ENCODE measurements at places on chromosomes 6 and 20.

DNA sequence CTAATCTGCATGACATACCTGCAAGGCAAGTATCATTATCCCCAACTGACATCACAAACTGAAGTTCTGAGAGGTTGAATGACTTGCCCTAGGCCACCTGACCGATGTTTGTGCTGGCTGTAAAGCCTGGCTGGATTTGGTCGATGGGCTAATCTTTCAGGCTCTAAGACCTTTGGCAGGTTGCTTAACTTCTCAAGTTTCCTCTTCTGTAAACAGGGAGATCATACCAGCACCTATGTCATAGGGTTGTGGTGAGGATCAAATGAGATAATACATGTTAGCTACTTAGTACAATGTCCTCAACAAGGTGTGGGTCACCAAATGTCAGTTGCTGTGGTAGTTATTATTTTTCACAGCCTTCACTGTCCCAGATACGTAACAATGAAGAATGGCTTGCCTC, 14.2 kb downstream of the ANKRD66 start:
- DNase-seq = no peak

GRCh38 chr6:160127270-160128124, 5.9 kb downstream of the SLC22A1 start:
- DNase-seq = no peak

DNA sequence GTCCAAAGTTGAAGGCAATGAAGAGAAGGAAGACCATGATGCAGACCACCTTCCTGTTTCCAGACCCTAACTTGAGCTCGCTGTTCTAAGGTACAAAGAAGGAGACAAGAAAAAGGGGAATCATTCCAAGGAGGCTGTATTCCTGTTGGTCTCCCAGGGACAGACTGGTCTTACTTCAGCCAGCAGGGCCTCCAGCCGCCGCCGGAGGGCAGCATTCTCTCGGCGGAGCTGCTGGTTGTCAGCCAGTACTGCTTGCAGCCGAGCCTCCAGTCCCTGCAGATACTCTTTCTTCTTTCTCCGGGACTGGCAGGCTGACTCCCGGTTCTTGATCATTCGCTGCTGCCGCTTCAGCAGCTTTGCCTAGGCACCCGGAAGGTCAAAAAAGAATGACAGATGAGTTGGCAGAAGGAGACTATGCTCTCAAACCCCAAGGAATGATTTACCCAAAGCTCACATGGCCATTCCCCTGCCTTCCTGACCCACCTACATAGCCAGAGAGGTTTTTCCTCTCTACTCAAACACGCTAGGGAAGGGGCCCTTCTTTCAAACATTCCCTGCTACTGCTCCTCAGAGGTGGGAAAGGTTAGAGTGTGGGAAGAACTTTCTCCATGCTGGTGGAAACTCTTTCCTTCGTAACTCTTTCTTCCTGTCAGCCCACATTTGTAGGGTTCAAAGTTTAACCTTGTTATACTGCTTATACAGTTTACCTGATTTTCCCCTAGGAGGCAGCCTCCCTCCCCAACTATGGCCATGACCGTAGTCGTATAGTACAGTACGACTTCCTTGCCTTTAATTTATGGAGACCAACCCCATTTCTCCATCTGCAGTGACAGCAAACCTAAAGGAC, 9.0 kb downstream of the ATF6B start:
- peak; percentile 75 for DNase-seq

GRCh38 chr6:46191961-46192360, 21.2 kb upstream of the ENPP5 start:
- no peak for DNase-seq

DNA sequence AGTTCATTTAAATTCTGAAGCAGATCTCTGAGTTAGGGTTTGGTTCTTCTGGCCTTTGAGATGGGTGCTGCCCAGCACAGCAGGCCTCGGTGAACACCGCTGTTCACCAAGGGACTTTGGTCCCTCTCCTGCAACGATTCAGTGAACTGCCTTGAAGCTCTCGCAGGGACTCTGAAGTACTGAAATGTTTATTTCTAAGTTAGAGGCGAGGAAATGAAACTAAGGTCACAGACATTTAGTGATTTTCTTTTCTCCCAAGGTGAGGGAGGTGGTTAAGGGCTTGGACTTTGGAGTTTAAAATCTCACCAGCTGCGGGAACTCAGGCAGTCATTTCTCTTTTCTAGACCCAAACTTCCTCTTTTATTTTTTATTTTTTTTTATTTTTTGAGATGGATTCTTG, 26.2 kb downstream of the E2F3 start:
- no peak for DNase-seq

DNA sequence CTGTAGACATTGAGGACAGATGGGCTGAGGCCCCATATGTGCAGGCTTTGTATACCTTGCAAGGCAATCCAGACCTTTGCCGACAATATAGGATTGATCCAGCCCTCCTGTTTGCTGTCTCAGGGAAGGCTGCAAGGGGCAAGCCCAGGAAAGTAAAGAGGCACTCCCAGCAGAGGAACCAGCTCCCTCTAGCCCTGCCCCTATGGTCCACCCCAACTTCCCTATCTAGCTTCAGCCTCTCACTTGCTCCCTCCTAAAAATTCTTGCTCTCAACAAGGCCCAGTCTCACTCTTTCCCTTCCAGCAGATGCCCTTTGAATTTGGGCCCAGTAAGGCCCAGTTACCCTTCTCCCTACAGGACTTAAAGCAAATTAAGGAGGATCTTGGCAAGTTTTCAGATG, 92.6 kb downstream of the JARID2 start:
- no peak for DNase-seq

GRCh38 chr20:58056021-58056591, 172.3 kb downstream of the ANKRD60 start:
- DNase-seq = no peak

- DNase-seq = no peak
These were observed 187.1 kb downstream of the MYLK4 start for GRCh38 chr6:2563635-2564034.

DNA sequence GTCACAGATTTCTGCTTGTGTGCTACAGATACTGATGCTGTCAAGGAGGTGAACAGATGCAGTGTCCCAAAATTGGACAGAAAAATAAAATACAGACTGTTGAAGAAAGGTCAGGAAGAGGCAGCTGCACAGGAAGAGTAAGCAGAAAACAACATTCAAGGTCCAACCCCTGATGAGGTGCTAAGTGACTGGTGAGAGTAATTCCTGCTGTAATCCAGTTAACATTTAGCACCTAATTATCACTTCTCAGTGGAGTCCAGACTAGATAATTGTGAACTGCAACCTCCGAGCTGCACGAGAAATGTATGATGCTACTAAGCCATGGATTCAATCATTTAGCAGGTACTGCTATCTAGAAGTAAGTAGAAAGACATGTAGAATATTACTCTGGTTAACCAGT, 36.3 kb upstream of the NRSN1 start:
- DNase-seq = no peak

DNA sequence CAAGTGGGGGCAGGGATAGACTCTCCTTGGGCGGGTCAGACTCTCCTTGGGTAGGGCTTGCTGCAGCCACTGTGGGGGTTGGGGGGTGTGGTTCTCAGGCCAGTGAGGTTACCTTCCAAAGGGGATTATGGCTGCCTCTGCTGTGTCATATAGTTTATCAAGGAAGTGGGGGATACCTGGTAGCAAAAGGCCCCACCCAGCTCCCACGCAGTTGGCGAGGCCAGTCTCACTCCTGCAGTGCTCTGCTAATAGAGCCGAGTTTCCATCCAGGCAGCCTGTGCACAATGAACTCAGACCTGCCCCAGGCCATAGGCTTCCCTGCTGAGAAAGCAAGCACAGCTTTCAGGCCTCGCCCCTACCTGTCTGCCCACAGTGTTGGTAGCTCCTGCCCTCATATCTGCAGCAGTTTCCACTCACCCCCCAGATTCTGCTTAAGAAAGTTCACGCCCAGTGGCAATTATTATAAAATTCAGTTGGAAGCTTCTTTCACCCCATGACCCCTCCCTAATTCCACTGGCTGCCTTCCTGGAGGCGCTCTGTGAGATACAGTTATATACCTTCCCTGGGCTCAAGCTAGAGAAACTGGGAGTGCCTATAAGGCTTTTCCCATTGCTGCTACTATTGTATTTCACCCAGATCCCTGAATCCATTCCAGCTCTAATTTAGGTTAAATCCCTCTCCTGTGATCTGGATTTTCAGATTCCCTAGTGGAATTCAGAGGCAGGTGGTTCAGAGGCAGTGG, 56.1 kb downstream of the HDDC2 start:
- no peak for DNase-seq

DNA sequence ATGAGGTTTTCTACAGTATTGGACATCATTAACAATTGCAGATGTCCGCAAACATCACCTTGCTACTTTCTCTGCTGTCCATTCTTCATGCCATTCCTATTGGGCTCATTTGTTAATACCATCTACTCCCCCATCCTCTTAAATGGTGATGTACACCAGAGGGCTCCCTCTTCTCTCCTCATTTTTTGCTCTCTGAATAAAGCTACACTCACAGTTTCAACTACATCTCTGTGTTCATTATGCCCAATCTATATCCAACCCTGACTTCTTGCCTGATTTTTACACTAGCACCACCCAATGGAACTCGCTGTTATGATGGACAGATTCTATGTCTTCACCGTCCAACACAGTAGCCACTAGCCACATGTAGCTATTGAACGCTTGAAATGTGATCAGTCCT, 288.1 kb upstream of the ID4 start:
- DNase-seq = no peak

DNA sequence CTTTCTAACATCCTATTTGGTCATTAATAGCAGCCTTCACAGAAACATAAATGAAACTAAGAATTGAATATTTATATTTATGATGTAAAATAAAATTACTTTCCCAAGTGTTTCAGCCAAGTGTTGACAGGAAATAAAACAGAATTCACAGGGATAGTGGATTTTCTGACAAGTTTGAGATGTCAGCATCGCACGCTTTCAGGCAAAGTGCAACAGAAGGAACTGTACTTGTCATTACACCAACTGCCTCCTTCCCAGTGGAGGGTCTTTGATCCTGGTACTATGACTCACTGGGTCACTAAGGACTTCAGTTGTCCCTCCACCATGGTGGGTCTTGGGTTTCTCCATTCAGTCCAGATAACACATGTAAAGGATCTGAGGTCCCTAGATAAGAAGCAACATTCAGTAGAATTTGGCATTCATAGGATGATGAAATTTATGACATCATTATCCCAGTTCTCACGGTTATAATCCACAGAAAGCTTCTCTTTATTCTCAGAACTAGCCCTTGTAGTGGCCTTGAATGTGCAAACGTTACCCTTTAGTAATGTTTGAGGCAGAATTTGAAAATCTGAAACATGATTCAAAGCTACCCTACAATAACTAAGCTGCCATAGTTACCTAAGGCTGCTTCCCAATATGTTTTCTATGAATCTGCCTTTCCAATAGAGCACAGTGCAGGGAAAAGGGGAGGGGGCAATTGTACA, 3.8 kb upstream of the TNFAIP3 start:
- DNase-seq = no peak

DNA sequence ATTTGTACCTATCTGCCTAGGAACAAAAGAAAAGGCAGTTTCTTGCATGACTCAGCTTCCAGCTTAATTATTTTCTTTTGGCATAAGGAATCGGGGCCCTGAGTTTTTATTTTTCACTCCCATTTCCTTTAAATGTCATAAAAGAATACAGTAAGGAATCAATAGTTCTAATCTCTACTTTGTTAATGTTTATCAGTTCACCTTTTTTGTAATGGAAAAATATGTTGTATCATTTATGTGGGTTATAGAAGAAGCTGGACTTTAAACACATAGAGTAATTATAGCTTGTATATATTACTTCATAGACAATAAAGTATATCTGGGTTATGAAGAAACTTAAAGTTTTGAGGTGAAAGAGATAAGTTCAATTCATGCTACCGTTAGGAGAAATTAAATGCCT, 1214.8 kb upstream of the GJE1 start:
- DNase-seq = no peak

DNA sequence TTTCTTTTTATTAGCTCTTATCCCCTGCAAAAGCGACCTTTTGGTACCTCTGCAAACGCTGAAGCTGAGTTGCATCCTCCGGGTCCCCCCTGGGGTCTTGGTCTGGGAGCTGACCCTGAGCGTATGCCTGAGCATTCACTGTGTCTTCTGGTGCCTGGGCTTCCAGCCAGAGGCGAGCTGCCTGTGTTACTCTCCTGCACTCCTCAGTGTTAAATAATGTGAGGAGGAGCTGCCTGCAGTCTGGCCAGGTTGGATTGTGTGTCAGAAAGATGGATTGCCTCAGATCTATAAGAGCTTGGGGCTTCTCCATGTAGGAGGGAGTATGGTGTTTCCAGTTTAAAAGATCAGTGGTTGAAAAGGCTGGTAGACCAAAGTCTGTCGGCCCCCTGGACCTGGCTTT, 8.7 kb upstream of the GMPR start:
- DNase-seq = no peak

- DNase-seq = no peak
These were observed 15.8 kb downstream of the ADNP start for GRCh38 chr20:50915424-50915823.

DNA sequence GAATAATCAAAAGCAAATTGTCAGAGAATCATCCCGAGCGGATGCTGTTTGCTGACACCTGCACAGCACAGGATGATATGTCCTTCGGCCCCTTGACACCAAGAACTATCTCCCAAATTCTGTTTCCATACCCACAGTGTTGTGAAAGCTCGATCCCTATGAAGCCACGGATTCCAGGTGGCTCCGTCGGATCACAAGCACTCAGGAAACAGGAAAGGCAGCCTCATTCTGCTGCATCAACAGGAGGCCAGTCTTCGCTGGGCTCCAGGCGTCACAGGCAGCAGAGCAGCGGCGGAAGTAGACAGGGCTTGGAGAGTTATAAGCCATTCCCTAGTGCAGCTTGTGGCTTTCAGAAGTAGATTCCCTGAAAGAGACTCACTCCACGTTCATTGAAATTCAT, 342.3 kb downstream of the C6orf118 start:
- no peak for DNase-seq

DNA sequence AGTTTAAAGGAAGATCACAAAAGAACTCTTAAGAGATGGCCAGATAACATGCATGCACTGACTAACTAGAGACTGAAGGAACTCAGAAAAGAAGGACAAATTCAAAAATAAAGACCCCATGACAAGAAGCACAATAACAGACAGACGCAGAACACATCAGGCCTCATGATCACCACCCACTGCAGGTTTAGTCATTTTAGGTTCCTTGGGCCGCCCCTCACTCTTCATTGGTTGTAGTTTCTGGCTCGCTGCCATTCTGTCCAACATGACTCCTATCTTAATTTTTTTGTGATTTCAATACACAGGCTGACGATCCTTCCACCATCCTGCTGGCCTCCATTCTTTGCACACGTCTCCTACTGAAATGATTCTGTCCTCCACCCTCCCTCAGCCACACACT, 21.6 kb downstream of the STX7 start:
- no peak for DNase-seq

DNA sequence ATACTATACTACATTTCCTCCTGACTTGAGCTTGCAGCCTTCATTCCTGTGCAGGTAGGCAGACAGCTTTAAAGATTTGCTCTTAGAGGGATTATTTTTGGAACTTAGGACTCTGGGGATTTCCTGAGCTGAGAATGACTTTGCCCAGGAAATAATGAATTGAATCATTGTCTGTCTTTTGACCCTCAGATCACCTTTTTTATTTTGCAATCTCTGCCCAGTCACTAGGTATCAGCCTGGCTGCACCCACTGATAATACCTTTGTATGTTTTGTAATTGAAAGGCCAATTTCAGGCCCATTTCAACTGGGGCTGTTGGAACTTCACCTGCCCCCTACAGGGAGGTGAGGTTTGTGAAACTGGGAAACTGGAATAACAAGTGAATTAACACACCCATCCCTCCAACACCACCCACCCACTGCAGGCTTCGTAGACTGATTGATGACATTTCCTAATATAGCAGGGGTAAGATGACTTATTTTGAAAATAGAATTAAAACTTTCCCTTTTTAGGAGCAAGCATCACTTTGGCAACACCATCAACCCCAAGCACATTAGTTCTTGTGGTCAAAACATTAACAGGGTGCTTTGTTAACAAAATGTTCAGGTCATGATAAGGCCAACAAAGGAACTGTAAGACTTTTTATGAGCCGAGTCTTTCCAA, 157.1 kb upstream of the CENPW start:
- DNase-seq = no peak

Data from CD4-positive, alpha-beta T cell treated with Interferon alpha-2 for 1 hour (primary cell).